ENCODE measurements at places on chromosomes 4 and X.
A peak's percentile ranks its signal among the peaks of the same experiment; 100 is the strongest.

DNA sequence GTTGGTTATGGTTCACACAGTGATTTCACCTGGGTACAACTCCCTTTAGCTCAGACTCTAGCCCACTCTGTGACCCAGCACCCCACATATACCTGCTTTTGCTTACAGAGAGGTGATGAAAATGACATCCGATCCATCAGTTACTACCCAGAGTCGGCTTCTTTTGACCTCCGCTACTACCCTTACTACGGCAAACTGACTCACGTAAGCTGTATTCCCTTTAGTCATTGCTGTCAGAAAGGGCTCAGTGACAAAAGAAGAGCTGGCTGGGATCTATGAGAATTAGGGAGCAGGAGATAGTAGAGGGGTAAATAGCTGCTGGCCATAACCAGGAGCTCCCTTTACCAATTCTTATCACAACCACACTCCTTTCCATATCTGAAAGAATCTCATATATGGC, 16.7 kb downstream of the ATP1B4 start:
- DNase-seq, result no peak

DNA sequence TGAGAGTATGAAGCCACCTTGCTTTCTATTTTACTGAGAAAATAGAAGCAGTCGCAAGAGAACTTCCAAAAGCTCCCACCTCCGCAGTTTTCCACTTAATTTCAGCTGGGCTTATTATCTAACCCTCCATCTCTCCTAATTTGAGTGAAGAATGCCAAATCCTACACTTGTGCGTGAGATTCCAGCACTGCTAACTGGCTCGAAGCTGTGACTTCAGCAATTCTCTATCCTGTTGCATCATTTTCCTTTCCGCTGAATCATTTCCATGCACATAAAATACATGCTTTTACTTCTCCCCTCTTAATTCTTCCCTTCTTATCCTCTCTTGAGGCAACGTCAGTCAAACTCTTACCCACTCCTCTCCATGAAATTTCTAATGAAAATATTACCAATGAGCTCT, 189.5 kb downstream of the GASK1B start:
- peak; percentile 26 for DNase-seq

- no peak for DNase-seq
These were observed 148.8 kb downstream of the INPP4B start for GRCh38 chr4:142697320-142697719.

DNA sequence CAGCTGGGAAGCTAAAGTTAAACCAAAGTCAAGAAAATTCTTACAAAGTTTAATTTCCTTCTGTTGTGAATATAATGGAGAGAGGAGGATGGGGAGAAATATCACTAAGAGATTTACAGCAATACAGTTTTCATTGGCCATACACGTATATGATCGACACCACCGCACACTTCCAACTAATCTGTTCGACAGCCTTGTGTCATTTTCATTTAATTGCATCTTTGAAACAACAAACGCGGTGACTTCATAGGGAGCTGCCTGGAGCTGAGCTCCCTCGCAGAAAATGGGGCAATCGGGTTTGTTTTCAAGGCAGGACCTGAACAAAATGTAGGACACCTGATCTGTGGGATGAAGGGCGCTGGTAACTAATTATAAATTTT, 1.3 kb downstream of the PTPN13 start:
- DNase-seq, result peak; percentile 58

DNA sequence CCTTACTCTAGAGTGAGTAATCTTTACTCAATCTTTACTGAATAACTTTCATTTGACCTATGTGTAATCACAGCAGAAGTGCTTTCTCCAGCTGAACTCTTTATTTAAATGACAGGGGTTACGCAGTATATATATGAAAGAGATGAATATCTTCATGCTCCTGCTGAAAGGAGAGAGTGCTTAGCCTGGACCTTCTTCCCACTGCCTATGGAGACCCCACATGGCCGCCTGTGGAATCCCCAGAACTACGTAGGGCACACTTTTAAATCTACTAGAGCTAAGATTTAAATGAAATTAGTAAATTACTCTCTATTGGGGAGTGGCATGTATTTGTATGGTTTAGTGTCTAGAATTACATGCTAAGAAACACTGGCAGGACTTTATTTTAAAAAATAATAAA, 391.2 kb downstream of the ANKRD50 start:
- DNase-seq, result no peak

DNA sequence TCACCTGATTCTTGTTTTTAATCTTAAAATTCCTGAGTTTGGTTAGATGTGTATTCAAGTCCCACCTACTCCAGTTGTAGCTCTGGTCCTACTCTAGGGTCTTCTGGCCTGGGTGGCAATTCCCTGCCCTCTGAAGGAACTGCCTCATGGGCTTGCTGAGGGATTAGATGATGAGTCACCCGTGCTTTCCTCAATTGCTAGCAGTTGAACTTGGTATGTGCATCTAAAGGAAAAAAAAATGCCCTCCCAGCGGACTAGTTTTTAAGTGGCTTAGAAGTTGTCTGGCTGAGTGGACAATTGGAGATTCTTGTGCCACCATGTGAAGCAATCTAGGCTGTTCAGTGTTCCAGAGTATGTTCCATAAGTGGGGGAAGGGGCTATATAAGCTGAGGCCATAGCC, 127.0 kb downstream of the CCNG2 start:
- DNase-seq, result peak; percentile 7

- DNase-seq, result no peak
These were observed 43.1 kb upstream of the PRR27 start for GRCh38 chr4:70110917-70111316.

- DNase-seq, result peak; percentile 37
These were observed 109.3 kb upstream of the DGKK start for GRCh38 chrX:50579955-50580354.

GRCh38 chr4:90198086-90198847, 71.1 kb downstream of the CCSER1 start:
- no peak for DNase-seq

GRCh38 chrX:137313627-137314026, 252.3 kb upstream of the ZIC3 start:
- DNase-seq, result no peak

All from fibroblast of skin of right biceps (primary cell).